Fibroblast of skin of abdomen (primary cell): ENCODE measurements at places on chromosomes 13 and 19.

GRCh38 chr19:990119-990571, 6.0 kb downstream of the WDR18 start:
- no peak for DNase-seq

- DNase-seq = no peak
These were observed 72.5 kb downstream of the RUBCNL start for GRCh38 chr13:46314587-46314986.

- no peak for DNase-seq
These were observed 240.9 kb upstream of the SERP2 start for GRCh38 chr13:44132710-44133109.

- no peak for DNase-seq
These were observed at the start of gene CD70 for GRCh38 chr19:6590827-6591319. CD70 (minus strand) TSS chr19:6591150; CDS start chr19:6591002, 148 bp downstream.

GRCh38 chr19:34932494-34932893, 5.8 kb downstream of the ZNF30 start:
- no peak for DNase-seq

- peak; percentile 16 for DNase-seq
These were observed 1.0 kb downstream of the SMIM24 start for GRCh38 chr19:3479177-3479833.

DNA sequence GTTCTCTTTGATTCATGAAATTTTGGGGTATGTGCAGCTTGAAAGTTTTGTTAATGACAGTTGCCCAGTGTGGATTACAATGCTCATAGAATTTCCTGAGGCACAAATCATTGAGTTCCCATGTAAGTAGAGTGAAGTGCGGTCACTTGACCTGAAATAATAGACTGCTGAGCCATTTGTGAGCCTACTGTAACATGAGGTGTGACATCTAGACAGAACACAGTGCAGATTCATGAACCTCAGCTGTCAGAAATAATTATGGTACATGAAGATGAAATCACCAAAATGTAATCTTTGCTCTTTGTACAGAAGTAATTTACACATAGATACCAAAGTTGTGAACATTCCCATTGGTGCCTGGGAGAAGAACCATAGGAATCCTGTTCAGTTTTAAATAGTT, 84.6 kb downstream of the DHRS12 start:
- DNase-seq = no peak

DNA sequence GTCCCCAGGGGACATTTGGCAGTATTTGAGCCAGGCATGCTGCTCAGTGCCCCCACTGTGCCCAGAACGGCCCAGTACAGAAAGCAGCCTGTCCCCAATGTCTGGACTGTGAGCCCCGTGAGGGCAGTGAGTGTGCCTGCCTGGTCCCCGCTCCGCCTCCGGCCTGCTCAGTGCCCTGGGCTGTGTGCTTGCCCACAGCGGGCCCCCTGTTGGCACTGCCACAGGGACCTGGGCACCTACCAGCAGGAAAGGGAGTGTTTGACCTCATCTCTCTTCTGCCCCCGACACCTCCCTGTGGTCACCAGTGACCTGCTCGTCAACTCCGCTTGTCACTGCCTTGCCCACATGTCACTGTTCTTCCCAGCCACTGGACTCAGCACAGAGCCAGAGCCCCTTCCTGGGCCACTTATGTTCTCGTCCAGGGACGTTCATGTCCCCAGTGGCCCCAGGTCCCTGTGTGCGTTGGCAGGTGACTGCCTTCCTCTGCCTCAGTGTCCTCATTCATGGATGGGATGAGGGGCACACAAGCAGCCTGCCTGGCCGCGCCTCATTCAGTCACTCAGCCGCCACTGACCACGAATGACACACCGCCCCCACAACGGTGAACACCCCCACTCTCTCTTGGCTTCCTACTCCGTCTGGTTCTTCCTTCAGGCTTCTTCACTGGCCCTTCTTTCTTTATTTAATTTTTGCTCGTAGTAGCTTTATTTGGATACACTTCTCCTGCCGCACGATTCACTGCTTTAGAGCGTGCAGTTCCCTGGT, 2.8 kb downstream of the FZR1 start:
- DNase-seq = peak; percentile 31

DNA sequence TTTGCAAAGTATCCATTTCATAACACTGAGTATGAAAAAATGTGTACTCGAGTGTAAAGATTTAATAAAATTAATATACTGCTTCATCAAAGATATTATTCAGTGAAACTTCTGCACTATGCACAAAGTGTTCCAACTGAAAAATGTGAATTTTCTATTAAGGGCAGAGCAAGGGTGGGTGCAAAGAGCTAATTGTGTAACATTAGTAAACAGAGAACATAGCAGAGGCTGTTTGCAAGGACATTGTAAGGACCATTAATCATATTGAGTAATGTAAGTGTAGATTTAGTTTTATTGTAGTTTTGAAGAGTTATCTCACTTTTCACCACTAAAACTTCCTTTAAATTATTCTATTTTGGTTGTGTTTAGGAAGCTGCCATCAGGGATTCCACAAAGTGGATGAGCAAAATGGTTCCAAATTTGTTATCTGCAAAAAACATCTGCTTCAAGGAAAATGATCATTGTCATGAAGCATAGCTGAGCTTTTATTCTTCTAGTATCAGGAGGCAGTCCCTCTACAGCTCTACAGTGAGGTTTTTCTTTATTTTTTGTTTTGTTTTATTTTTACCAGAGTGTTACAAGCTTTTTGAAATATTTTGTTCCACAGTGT, 1375.4 kb downstream of the SLITRK1 start:
- no peak for DNase-seq

GRCh38 chr19:2148482-2149135, 2.8 kb downstream of the AP3D1 start:
- no peak for DNase-seq

- DNase-seq = no peak
These were observed 18.8 kb downstream of the RFX1 start for GRCh38 chr19:13987101-13987890.

- peak; percentile 70 for DNase-seq
These were observed 43.9 kb downstream of the CERS4 start for GRCh38 chr19:8252922-8253589.

GRCh38 chr13:40652588-40652940, 13.9 kb downstream of the FOXO1 start:
- peak; percentile 20 for DNase-seq

GRCh38 chr19:17489392-17490030, 19.2 kb downstream of the SLC27A1 start:
- no peak for DNase-seq

DNA sequence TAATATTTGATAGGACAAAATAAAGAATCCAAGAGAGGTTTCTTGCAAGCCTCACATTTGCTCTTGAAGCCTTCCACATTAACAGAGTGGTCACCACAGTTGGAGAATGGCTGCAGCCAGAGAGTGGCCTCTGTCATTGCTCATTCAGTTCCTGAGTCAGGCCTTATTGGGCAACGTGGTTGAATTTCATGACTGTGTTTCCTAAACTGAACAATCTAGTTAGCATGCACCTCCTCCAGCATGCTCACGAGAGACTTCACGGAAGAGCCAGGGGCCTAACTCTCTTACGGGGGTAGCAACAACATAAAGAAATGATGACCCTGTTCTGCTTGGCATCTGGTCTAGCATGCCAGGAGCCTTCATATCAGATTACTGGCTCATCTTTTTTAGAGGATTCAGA, 9.6 kb upstream of the UBL3 start:
- peak; percentile 77 for DNase-seq

DNA sequence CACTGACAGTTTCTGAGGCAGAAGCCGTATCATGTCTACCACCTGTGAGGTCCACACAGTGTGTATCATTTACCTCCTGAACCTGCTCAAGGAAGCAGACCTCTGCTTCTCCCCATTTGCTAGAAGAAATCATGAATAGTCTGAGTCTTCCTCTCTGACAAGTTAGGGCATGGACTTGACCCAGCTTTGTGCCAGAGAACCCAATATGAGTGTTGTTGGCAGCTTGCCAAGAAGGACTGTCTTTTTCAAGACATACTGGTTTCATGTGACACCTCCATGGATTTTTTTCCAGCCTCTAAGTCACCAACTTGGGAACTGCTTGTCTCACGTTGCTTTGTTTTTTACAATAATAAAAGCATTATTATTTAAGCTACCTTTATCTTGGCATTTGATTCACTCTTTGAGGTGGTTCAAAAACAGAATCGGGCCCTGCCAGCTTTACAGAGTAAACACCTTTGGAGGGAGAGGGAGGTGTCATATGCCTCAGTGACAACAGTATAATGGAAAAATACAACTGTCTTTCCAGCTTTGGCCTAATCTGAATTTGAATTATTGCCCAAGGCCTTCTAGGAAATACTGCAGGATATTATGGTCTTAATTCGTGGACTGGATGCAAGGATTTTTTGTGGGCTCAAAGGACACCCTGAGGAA, 9.6 kb downstream of the ZNF211 start:
- no peak for DNase-seq

DNA sequence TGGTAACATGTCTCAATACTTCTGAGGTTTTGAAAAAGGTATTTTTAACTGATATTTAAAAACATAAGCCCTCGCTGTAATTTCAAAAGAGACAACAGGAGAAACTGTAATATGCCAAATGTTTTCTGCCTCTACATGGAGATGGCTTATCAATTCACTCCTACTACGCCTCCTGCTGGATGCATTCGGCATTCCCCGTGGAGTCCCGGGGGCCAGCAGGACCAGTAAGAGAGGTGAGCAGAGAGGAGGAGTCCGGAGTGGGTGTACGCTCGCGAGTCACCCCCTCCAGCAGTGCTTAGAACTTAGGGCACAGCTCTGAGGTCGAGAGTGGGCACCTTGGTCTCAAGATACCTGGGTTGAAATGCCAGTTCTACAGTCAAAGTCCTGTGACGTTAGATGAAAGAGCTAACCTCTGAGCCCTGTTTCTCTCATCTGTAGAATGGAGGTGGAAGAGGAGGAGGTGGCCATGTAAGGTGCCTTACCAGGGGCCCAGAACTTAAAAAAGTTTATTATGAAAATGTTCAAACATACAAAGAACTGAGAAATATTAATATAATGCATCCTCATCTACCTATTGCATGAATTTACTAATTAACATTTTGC, 110.2 kb downstream of the STK24 start:
- DNase-seq = peak; percentile 39

GRCh38 chr19:30227012-30227621, 145.1 kb upstream of the ZNF536 start:
- peak; percentile 12 for DNase-seq

- peak; percentile 44 for DNase-seq
These were observed 3.3 kb downstream of the CFD start for GRCh38 chr19:862581-863314.

GRCh38 chr13:41470196-41470595, 12.8 kb downstream of the RGCC start:
- DNase-seq = no peak

DNA sequence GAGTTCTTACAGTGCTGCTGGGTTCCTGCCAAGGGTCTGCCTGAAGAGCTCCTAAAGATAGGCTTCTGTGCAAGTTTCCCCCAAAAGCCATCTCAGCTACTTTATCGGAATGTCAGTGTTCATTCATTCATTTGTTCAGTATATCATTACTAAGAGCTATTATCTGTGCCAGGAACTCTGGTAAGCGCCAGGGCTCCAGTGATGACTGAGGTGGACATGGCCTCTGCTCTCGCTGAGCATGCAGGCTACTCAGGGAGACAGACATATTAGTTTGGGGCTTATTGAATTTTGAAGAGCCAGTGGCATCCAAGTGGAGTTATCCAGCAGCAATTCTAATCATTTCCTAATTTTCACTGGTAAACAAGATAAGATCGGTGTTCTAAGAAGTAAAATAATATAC, 65.8 kb downstream of the DGKH start:
- DNase-seq = no peak

DNA sequence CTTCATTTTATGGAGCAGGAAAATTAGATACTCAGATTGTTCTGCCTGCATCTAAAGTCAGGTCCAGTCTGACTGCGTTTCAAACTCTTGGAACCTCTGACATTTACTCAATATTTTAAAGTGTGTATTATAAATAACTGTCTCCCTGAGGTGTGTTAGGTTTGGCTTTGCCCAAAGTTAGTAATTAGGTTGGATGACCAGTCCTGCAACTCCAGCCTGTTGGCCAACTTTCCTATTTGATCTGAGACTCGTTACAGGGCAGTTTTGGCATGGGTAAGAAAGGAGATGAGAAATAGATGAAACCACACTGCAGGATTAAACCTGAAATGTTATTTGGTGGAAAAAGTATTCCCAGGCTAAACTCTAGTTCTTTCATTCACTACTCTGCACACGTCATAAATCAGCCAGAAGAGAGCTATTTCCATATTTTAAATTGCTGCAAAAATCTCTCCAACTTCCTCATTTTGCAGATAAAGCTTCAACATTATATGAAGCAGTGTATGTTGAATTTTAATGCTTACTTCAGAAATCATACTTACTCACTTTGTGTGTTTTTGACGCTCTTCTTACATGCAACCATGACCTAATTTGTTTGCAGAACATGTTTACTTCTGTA, 357.1 kb downstream of the DCT start:
- DNase-seq = no peak

GRCh38 chr13:78364711-78365110, 238.6 kb downstream of the POU4F1 start:
- DNase-seq = no peak

- no peak for DNase-seq
These were observed 227.9 kb upstream of the ARGLU1 start for GRCh38 chr13:106795847-106796246.

DNA sequence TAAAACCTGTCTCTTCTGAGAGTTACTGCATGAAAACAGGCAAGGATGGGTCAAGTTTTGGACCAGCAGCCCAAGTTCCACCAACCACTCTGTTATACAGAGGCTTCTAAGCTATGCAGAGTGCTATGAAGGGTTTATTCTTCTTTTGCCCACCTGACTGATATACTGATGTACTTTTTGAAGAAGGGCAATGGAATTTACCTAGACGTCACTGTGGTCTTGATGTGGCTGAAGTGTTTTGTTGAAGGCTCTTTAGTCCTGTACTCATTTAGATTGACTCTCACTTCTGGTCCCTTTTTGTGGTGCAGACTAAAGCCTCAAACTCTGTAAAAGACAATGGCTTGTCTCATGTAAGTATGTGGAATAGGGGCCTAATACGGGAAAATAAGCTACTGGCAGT, 92.0 kb downstream of the DGKH start:
- no peak for DNase-seq

GRCh38 chr13:49585220-49586157, at the start of gene RCBTB1:
RCBTB1 (minus strand) TSS chr13:49585558; CDS start chr13:49567279, 18,279 bp downstream.
- peak; percentile 69 for DNase-seq

DNA sequence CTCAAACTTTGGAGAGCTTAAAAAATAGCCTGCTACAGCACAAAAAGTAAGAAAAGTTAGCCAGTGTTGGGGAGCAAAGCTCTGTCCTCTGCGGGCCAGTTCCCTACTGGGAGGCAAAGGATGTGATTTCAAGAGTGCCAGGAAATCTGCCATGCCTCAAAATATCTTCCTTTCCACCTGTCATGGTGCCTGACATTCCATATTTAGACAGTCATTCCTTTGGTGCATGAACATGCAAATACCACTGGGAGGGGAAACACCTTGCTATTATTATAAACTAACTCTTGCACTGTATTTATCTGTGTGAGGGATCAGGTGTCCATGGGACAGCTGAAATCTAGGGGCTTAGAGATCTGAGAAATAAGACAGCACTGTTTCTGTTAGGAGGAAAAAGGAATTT, 10.3 kb downstream of the FREM2 start:
- DNase-seq = no peak
